Stimulated activated CD4-positive, alpha-beta T cell treated with anti-CD3 and anti-CD28 coated beads, TNF-alpha, amount 100 ng/mL, for 4 hours (primary cell): ENCODE measurements at places on chromosomes 7 and 10.

- DNase-seq, result no peak
Observed at GRCh38 chr7:138662076-138662990, 38.8 kb downstream of the SVOPL start.

- DNase-seq, result no peak
Observed at GRCh38 chr7:118184565-118184940, 589 bp downstream of the LSM8 start.

DNA sequence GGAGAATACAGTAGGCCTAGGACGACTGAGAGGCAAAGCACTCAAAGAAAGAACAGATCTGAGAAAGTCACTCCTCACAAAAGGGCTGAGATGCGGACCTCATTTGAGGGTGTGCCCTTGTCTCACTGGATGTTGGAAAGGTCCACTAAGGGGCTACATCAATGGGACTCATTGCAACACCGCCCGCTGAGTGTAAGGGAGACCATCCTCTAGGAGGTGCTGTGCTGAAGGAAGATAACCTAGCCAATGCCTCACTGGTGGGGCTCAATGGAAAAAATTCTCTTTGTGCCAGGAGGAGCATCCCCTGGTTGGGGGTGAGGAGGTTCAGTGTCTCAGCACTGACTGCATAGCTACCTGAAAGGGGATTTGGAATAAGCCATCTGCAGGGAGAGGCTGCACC is 758.7 kb upstream of the CELF2 start:
- DNase-seq, result no peak

GRCh38 chr7:96144260-96144526 is 177.7 kb downstream of the SLC25A13 start:
- no peak for DNase-seq
